ENCODE measurements at places on chromosomes 1 and 21.

GRCh38 chr1:53197291-53198200, 922 bp downstream of the CPT2 start:
- peak; percentile 60 for DNase-seq

DNA sequence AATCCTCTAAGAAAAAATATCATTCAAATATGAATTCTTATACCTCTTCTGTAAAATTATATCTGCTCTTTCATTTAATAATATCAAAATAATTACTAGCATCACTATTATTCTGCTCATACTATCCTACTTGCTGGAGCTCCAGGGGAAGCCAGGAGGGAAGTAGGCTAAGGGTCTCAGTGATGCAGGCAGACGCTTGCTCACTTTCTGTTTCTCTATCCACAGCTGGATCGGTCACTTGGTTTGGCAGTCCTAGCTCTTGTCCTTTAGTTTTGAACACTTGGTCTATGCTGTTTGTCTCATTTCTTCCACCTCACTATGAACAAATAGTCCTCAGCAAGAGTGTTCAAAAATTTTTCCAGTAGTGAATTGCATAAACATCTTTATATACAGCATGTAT, 11.3 kb downstream of the CCDC190 start:
- DNase-seq = no peak

DNA sequence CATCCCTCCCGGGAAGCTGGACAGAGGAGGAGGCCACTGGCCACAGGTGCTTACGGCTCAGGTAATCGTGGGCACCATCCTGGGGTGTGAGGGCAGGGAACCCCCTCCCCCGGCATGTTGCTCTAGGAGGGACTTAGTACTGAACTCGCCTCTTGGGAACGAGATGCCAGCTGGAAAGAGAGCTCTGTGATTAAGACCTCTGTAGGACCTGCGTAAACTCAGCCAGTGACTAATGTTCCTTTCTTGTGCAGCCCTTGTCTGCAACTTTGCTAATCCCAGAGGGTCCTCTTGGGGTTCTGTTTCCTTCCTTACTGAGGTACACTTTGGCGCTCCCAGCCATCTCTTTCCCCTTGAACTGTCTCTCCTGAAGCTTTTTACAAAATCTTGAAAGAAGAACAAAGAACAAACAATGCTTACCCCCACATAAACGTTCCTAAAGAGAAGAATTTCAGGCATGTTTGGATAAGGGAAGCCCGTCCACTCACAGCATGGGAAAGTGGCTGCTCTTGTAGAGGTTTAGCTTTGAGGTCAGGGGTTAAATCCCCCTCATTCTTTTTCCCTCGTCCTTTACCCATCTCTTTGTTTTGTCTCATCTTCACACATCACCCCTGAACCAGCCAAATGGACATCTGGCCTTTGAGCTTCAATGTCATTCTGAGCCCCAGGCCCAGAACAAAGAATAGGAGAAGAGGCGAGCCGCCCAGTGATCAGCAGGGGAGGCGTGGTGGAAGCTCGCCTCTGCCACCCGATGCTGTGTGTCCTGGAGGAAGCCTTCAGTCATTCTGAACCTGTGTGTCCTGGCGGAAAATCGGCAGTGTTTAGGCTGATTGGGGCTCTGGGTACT, 37.4 kb downstream of the CITED4 start:
- peak; percentile 65 for DNase-seq

GRCh38 chr1:23522244-23522982, 8.6 kb downstream of the E2F2 start:
- DNase-seq = no peak

GRCh38 chr1:248821101-248821500, 4.6 kb downstream of the SH3BP5L start:
- DNase-seq = peak; percentile 56

- DNase-seq = peak; percentile 36
These were observed 98.9 kb downstream of the PGBD5 start for GRCh38 chr1:230326971-230327891.

DNA sequence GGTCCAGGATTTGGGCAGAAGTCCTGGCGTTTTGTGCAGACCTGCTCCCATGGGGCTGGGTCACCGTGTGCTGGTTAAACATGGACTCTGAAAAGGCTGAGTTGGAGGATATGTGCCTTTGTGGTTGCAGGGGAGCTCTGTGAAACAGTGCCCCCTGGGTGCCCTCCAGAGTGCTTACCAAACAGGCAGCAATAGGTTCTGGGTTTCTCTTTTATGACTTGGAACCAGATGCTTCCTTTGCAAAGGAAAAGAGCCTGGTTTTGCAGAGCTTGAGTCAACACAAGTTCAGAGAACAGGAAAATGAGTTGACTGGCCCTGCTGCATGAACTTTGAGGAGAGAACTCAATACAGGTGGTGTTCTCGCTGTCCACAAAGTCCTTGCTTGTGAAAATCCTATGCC, 288.9 kb downstream of the TM2D1 start:
- no peak for DNase-seq

GRCh38 chr1:10340930-10341590, 57.8 kb upstream of the PGD start:
- no peak for DNase-seq

GRCh38 chr21:39842741-39843459, 24.3 kb upstream of the PCP4 start:
- DNase-seq = peak; percentile 10

DNA sequence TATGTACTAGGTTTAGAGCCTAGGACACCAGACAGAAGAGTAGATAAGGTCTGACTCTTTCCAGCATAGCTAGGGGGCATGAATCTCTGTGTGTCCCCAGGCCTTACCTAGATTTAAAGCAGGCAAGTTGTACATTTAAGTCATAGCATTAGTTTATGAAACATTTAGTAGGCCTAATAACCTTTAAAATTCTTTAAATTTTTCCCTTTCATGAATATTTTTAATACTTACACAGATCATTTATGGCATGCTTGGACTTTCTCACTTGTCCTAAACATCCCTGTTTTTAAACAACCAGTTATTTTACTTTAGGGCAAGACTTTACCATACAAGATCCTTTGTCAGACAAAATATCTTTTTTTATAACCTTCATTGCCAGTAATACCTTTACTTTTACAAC, 258.4 kb upstream of the ZRANB2 start:
- no peak for DNase-seq

- DNase-seq = no peak
These were observed 126.7 kb downstream of the HLCS start for GRCh38 chr21:36839735-36840134.

- DNase-seq = peak; percentile 85
These were observed 81.8 kb downstream of the CDC7 start for GRCh38 chr1:91582431-91582921.

GRCh38 chr1:214363386-214363785, 82.4 kb downstream of the SMYD2 start:
- no peak for DNase-seq

DNA sequence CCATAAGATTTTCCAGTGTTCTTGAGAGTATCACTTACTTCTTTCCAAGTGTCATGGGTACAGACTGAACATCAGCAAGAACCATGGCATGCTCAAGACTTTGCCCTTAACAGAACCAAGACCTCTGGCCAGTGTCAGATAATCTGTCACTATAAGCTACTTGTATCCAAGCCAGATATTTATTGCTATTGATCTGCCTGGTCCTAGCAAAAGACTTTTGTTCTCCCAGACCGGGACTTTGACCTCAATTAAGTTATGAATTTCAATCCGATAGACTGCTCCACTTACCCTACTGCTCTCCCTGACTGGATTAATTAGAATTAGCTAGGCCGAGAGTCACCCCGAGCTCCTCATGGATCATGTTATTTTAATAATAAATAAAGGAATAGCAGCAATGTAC, 129.6 kb downstream of the ACBD6 start:
- no peak for DNase-seq

GRCh38 chr21:33991133-33991532, 75.5 kb upstream of the ATP5PO start:
- DNase-seq = no peak

DNA sequence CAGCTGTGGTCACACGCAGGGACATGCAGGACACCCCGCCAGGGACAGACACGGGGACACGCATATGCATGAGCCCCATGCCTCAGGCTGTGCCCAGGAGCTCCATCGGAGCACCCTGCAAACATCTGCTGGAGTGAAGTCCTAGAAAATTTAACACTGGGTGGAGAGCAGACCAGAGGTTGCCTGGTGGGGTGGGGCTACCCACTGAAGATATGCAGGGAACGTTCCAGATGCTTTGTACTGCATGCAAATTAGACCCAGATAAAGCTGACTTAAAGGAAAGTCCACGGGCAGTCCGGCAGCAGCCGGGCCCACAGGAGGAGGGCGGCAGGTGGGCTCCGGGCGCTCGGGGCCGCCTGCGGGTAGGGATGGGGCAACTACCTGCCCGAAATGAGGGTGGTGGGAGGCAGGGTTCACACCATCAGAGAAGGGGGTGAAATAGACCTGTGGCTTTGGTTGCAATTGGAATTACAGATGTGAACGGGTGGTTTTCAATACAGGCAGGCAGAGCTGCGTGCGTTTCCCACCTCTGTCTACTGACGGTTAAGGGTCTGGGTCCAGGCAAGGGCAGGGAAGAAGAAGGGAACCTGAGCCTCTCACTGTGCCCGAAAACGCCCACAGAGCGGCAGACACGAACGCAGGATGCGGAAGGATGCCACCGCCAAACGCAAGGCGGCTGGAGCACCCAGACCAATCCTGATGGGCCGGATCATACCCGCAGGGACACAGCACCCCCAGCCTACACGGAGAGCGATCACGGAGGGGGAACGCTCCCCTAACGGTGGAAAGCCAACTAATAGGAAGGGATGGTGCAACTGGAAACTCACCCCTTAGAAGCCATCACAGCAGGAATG, 21.0 kb downstream of the CFAP74 start:
- DNase-seq = no peak

DNA sequence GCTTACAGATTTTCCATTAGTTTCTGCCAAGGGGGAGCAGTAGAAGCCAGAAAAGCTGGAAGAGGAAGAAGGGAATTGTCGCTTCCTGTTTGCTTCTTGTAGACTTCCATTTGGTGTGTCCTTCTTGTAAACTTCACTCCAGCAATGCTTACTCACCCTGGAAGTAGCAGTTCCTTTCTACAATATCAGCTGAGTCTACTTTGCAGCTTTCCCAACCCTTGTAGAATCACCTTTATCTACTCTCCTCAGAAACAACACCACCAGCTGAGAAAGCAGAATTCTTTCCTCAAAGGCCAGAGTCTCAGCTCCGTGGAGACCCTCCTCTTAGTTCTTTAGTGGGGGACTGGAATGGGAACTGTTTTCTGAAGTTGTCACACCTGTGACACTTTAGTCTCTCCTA, 1136.7 kb upstream of the TMPRSS15 start:
- no peak for DNase-seq
